GM12892 (cell line): ENCODE measurements at places on chromosomes 2 and 18.

DNA sequence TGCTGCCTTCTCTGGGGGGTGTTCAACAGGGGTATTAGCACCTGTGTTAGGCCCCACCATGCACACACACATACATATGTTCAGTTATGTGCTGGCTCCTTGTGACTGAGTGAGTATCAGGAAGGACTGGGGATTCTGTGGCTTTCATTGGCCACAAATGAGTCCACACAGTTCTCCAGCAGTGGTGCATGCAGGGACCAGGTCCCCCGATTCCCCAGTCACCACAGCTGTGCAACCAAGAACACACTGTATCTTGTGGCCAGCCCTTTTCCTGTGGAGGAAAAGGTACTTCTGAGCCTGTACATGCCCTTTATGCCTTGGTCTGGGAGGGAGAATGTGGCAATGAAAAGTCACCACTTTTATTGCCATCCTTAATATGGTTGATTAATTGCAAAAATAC lies 74.9 kb upstream of the KLF7 start:
- DNase-seq, result no peak

DNA sequence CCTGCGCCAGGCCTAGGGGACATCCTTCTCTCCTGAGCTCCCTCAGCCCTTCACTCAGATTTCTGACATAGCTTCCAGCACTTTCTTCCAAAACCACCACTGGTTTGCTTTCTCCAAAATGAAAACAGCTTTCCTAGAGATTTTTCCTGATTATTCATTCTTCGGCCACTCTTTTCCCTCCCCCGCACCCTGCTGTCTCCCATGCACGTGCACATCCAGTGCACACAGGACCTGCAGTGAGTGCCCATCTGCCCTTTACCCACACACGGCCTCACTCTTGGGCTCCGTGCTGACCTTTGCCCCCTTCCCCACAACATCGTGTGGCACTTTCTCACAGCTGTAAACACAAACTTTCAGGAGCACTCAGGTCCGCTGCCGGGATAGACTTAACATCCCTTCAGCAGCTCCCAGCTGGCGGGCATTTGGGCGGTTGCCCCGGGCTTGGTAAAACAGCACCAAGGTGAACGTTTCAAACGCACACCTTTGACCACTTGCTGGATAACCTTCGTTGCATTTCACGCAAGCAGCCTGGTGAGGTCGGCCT lies 25.8 kb downstream of the KIF1A start:
- no peak for DNase-seq

DNA sequence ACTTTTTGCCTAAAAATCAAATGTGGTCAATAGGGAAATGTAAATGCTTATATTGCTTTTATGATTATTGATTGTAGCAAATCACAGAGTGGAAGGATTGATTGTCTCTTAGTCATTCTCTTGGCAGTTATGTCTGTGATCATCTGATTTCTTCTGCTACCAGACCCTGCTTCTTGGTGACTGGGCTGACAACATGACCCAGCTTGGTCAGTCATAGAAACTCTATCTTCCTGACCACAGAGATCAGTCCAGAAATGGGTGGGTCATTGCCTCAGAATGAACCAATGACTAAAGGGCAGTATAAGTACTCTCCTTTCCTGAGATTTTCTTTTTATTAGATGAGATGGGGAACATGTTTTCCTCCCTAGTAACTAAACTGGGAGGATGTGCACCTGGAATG lies 87.6 kb downstream of the MAIP1 start:
- no peak for DNase-seq

DNA sequence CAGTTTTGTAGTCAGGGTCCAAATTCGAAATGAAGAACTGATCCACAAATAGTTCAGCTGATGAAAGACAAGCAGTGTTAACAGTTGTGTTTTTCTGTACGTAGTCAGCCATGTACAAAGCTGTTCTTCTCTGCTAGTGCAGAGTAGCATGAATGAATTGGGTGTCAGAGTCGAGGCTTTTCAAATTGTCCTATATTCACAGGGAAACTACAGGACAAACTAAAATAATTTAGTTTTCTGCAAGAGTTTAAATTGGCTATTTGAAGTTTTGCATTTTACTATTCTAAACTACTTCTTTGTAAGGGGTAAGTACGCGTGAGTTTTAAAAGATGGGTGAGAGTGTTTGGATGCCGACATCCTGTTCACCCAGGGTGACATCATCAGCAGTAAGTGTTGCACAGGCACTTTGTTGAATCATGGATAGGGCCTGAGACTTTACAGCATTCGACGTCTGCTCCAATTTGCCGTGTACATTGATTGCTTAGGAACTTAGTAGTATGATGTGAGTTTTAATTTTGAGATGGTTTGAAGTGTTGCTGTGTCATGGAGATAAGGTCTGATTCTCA lies 147.2 kb upstream of the NFATC1 start:
- DNase-seq, result no peak

- no peak for DNase-seq
These were observed 98.6 kb downstream of the MTCL1 start for GRCh38 chr18:8803957-8804356.
